ENCODE measurements at places on chromosomes 1 and 21.

- DNase-seq = no peak
Observed at GRCh38 chr1:240096974-240097373, 5.3 kb downstream of the FMN2 start.

DNA sequence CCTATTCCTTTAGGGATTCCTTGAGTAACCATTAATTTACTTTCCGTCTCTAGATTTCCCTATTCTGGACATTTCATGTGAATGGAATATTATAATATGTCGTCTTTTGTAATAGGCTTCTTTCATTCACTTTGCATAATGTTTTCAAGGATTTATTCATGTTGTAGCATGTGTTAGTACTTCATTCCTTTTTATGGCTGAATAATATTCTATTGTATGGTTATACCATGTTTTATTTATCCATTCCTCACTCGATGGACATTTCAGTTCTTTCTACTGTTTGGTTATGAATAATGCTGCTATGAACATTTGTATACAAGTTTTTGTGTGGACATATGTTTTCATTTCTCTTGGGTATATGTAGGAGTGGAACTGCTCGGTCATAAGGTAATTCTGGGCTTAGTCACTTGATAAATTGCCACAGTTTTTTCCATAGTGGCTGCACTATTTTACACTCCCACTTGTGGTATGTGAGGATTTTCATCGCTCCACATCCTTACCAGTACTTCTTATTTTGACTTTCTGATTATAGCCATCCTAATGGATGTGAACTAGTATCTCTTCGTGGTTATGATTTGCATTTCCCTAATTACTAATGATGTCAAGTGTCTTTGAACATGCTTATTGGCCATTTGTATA is 17.7 kb downstream of the PPP2R5A start:
- no peak for DNase-seq

DNA sequence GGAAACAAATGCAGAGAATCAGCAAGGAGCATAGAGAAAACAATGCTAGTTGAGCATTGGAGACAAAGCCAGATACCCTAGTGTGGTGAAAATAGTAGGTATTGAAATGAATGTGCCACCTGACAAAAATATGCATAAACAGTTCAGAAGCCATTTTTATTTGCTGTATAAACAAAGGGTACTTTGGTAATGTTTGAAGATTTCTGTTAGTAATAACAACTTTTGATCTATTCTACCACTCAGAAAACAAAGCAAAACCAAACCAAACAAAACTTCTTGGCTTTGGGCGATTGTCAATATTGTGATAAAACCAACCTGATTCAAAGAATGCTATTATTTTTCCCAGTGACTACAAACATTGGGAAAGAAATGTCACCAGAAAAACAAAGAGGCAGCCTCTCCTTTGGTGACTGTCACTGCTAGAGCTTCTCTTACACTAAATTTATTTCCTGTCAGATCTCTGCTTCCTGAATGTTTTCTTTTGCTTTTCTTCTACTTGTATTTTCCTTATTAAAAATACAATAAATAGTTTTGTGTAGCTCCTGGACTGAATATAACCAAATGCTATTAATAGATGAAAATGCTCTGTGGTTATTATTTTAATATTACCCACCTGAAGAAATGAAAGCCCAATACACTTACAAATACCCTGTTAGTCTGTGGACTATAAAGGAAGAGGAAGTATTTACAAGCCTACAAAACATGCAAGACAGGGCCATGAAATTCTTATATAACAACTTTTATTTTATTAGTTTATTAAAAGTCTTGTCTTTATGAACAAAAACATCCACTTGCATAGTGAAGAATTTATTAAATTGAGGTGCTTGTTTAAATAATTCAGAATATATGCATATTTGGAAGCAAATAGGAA is 5.7 kb downstream of the ATP6V1G3 start:
- DNase-seq = no peak

DNA sequence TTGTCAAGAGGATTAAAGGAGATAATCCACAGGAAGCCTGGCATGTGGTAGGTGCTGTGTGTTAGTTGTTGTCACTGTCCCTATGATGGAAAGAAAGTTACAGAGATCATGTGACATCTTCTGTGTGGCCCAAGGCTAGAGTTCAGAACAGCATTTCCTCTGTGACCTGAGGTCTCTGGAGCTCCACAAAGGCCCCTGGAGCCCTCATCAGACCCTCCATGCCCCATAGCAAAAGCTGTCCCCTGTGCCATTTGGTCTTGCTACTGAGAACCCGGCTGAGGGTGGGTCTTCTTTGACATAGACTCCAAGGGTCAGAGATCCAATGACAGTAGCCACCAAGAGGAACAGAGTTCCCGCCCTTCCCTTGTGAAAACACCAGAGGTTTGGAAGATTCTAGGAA is 8.1 kb downstream of the CELA2B start:
- DNase-seq = no peak

DNA sequence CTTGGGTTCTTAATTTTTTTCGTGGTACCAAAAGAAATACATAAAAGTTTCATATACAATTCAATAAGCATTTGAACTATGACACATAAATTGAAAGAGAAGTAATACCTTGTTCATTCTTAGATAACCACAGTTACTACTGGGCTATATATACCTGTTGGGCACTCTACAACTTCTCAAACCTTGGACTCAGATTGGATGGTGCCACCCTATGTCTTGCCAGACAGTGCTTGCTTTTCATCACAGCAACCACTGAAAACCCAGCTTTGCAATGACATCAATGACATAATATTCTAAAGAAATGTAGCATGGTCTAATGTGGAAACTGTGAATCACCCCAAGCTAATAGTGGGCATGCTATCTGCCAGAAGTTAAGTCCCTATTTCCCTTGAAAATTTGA is 62.8 kb upstream of the DPH5 start:
- no peak for DNase-seq

DNA sequence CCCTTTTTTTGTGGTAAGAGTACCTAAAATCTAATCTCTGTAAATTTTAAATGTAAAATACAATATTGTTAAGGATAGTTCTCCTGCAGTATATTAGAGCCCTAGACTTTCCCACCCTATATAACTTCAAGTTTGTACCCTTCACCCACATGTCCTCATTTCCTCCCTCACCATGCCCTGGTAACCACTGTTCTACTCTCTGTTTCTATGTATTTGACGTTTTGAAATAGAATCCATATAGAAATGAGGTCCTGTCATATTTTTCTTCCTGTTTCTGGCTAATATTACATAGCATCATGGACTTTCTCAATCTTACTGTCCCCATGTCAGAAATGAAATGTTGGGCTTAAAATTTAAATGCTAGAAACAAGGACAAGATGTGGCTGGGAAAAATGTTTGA is 24.8 kb downstream of the GBP7 start:
- DNase-seq = no peak

DNA sequence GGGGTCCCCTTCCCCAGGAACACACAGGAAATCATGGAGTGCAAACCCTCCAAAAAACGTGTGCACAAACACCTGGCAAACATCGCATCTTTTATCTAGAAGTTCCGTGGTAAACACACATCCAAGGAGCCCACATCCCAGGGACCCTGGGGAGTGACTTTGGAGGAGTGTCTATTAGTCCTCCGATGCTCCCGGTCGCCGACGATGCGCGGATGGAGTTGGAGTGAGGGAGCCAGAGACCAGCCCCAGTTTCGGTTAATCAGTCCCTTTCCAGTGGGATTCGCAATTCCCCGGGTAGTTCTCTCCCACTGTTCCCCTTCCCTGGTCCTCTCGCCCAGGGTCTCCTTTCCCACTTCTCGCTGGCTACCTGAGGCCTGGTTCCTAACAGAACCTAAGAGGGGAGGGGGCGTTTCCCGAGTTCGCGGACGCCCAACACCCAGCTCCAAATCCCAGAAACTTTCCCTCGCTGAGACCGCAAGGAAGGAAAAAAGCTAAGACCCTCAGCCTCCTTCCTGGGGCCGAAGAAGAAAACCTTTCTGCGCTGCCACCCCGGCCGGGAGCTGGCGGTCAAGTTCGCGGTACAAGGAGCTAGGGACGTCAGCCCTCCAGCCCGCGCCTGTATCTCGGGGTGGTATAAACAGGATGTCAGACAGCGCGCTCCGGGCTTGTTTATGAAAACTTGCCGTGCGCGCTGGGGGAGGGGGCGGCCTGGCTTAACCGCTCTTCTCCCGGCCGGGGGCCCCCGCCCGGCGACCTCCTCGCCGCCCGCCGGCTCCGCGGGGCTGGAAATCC is 787 bp downstream of the JAK1 start:
- peak; percentile 88 for DNase-seq

DNA sequence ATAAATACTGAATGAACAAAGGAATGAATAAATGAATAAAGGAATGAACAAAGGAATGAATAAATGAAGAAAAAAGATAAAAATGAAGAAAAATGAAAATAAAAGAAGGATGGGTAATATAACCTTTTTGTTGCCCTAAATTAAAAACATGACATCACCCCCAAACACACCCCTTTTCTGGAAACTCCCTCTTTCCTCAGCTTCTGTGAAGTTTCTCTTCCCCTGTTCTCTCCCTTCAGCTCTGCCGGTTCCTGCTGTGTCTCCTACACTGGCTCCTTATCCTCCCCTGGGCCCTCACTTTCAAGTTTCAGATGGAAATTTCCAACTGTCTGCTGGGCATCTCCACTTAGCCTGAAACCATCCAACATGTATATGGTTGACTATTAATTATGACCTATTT is 37.9 kb downstream of the RAB3B start:
- no peak for DNase-seq

DNA sequence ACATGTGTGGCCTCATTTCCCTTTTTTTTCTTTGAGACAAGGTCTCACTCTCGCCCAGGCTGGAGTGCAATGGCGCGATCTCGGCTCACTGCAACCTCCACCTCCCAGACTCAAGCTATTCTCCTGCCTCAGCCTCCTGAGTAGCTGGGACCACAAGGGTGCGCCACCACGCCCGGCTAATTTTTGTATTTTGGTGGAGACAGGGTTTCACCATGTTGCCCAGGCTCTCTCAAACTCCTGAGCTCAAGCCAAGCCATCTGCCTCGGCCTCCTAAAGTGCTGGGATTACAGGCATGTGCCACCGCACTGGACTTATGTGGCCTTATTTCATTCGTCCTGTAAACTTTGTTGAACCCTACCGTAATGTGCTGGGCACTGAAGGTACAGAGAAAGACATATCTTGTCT is 569 bp upstream of the WARS2 start:
- no peak for DNase-seq

GRCh38 chr21:28548291-28548690 is 444.4 kb downstream of the LTN1 start:
- no peak for DNase-seq

GRCh38 chr1:221788466-221788865 is 46.6 kb upstream of the DUSP10 start:
- DNase-seq = no peak

DNA sequence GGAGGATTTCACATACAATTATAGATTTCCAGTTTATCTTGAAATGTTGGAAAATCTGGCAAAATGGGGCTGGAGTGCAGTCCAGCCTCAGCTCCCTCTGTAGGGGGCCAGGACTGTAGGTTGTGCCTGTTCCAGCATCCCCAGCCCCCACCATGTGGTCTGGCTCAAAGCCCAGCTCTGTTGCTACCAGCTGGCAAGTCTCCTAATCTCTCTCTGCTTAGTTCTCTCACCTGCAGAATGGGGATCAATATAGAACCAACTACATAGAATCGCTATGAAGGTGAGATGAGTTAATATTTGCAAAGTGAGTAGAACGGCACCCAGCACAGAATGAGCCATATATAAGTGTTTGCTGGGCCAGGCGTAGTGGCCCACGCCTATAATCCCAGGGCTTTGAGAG is 50.0 kb upstream of the TARDBP start:
- no peak for DNase-seq

GRCh38 chr1:99614728-99615127 is 31.2 kb upstream of the PALMD start:
- no peak for DNase-seq

GRCh38 chr1:60908159-60908558 is 174.2 kb upstream of the NFIA start:
- DNase-seq = no peak

- no peak for DNase-seq
Observed at GRCh38 chr1:212040629-212041412, 5.3 kb downstream of the DTL start.

DNA sequence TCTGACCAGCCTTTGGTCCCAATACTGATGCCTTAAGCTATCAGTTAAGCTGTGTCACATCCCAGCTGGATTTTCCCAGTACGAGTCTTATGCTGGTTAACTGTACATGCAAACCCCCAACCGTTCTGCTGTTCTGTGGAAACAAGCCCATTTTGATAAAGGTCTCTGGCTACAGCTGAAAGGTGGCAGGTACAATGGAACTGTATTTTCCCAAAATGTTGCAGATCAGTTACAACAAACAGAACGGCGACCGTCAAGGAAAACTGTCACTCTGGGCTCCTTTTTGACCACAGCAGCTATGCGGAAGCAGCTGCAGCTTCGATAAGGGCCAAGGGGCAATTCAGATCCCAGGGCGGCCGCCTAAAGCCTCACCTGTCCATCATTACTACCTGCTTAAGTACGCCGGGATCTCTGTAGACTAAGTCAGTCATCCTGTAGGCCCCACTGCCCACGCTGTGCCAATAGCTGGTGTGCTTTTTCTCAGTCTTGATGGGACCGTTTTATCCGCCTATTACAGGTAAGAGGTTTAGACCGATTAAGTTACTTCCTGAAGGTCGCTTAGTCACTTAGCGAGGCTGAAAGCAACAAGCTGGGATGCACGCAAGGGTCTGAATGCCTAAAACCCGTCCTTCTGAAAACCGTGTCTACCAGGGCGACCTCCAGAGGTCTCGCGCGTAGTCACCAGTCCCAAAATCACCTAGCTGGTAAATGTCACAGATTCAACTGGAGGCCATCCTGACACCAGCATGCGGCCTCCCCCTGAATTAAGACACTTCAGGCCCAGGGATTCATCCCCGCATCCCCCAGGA is 11.1 kb upstream of the RAB42 start:
- peak; percentile 60 for DNase-seq

GRCh38 chr1:14972107-14972506 is 181.4 kb upstream of the TMEM51 start:
- no peak for DNase-seq

GRCh38 chr1:201185123-201185453 is 5.5 kb upstream of the IGFN1 start:
- DNase-seq = no peak

GRCh38 chr1:175600721-175601440 is 142.5 kb downstream of the TNR start:
- DNase-seq = no peak

- no peak for DNase-seq
Observed at GRCh38 chr1:248596615-248597014, 885 bp downstream of the OR2T10 start.

DNA sequence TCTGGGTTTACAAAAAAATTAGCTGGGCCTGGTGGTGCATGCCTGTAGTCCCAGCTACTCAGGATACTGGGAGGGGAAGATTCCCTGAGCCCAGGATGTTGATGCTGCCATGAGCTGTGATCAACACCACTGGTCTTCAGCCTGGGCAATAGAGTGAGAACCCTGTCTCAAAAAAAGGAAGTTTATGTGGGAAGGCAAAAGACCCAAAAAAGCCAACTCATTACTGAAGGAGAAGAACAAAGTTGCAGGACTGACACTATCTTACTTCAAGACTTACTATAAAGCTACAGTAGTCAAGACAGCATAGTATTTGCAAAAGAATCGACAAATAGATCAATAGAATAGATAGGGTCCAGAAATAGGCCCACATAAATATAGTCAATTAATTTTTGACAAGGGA is 9.2 kb upstream of the PTGS2 start:
- no peak for DNase-seq

Measured in lower lobe of right lung (tissue), 2 donors.